ENCODE measurements at places on chromosomes 16 and 17.
A peak's percentile ranks its signal among the peaks of the same experiment; 100 is the strongest.

GRCh38 chr17:58403311-58403710, 14.0 kb downstream of the RNF43 start:
- peak; percentile 77 for DNase-seq

GRCh38 chr17:67053438-67054000, 9.2 kb downstream of the CACNG1 start:
- no peak for DNase-seq

DNA sequence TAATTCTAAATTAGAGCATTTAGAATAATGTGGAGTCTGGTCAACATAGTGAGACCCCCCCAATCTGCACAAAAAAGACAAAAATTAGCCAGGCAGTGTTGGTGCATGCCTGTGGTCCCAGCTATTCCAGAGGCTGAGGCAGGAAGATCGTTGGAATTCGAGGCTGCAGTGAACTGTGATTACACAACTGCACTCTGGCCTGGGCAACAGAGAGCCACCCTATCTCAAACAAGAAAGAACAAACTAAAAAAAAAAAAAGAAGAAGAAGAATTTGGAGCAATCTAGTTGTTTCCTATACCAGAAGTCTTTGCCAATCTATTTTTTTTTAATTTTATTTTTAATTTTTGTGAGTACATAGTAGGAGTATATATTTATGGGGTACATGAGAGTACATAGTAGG, 6.0 kb downstream of the CETP start:
- DNase-seq = no peak

DNA sequence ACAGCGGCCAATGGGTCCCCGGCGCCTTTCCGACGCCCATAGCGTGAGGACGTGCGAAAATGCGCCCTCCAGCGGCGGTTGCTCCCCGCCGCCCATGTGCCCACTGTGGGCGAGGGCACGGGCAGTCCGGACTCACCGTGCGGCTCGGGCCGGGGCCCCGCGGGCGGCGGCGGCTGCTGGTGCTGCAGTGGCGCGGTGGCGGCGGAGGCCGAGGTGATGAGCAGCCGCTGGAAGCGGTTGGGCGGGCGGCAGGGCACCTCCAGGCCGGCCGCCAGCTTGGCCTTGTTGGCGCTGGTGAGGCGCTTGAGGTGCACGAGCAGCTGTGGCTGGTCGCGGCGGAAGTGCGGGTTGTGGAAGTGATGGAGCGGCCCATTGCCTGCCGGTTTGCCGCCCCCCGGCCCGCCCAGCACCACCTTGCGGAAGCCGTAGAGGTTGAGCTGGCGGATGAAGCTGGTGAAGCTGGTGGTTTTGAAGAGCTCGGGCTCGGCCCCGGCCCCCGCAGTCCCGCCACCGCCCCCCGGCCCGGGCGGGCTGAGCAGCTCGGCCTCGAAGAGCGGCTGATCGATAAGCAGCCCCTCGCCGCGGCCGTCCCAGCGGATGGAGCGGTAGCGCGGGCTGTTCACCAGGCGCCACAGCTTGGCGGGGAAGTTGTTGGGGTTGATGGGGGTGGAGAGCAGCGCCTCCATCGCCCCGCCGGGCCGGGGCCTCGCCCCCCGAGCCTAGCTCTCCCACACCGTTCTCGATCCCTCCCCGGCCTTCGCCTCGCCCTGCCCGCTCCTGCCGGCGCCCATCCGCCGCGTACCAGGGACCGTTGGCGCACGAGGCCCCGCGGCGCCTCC, at the start of gene HSF5:
Gene HSF5 (minus strand): TSS at position 820 of the 839 bp plus-strand sequence. CDS start 134 bp downstream, at position 686.
- no peak for DNase-seq

DNA sequence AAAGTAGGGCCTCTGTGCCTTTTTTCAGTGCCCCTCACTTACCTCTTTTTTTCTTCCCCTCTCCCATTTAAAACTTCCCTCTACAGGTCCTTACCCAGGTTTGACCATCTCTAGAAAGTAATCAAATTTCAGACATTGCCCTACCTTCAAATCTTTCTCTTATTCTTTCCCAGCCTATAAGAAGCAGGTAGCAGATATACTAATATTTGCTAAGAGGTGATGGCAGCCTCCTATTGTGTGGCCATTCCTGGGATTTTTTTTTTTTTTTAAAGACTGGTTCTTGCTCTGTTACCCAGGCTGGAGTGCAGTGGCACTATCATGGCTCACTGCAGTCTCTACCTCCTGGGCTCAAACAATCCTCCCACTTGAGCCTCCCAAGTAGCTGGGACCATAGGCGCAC, 111.1 kb upstream of the HAS3 start:
- DNase-seq = no peak

- no peak for DNase-seq
Observed at GRCh38 chr17:39219647-39220154, 6.0 kb downstream of the STAC2 start.

DNA sequence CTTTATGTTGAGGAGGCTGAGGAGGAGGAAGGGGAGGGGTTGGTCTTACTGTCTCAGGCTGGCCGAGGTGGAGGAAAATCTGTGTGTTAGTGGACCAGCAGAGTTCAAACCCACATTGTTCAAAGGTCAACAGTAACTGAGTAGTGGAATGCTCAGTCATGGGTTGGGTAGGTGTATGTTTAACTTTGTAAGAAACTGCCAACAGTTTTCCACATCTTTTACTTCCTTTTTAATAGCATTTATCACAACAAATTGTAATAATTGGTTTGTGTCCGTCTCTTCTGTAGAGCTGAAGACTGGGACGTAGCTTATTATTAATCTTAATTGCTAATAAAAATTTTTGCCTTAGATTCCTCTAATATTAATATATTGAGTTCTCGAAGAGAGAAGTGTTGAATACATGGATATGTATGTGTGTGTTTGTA, 5.3 kb downstream of the ATP6V0A1 start:
- no peak for DNase-seq

DNA sequence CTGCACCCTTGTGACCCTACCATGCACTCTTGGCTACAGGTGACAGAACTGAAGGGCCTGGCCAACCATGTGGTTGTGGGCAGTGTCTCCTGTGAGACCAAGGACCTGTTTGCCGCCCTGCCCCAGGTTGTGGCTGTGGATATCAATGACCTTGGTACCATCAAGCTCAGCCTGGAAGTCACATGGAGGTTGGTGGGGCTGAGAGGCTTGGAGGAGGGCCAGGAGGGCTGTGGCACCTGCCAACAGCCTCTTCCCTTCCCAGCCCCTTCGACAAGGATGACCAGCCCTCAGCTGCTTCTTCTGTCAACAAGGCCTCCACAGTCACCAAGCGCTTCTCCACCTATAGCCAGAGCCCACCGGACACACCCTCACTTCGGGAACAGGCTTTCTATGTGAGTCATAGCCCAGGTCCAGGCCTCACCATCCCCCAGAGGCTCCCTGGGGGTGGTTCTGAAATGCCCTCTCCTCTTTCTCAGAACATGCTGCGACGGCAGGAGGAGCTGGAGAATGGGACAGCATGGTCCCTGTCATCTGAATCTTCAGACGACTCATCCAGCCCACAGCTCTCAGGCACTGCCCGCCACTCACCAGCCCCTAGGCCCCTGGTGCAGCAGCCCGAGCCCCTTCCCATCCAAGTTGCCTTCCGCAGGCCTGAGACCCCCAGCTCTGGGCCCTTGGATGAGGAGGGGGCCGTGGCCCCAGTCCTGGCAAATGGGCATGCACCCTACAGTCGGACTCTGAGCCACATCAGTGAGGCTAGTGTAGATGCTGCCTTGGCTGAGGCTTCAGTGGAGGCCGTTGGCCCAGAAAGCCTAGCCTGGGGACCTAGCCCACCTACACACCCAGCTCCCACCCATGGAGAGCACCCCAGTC, 13.0 kb downstream of the RIPOR1 start:
- no peak for DNase-seq

- DNase-seq = no peak
Observed at GRCh38 chr17:74833501-74834377, 25.9 kb downstream of the GRIN2C start.

DNA sequence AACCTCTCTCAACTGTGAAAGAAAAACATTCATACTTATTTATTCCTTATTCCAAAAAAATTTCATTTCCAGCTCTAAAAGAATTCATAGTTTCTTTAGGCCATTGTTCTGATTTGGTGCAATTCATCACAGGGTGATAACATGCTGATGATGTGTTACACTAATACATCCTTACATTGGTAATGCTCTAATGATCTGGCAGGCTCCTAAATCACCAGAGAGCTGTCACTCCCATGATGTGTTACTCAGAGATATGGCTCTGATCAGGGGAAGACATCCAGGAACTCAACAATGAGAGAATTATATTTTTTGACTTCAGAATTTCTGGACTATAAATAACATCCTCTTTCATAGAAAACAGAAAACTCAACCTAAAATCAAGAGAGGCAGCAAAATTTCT, 209.3 kb downstream of the CHD9NB start:
- DNase-seq = no peak

GRCh38 chr16:85659805-85660511, 28.8 kb downstream of the GINS2 start:
- DNase-seq = no peak

DNA sequence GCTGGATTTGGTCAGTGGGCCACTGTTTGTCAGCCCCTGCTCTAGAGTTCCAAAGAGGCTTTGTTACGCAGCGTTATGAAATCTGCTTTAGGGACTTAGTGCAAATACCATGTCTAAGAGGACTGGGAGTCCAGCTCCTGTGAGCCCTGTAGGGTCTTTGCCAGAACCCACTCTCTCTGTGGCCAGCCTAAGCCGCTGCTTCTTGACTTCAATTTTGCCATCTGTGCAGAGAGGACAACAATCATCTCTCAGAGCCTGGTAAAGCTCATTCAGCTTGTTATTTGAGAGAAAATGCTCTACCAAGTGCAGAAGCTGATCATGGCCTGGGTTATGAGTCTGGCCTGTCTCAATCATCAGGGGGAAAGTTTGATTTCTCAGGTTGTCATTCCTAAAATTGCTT, 17.9 kb downstream of the CA10 start:
- no peak for DNase-seq

DNA sequence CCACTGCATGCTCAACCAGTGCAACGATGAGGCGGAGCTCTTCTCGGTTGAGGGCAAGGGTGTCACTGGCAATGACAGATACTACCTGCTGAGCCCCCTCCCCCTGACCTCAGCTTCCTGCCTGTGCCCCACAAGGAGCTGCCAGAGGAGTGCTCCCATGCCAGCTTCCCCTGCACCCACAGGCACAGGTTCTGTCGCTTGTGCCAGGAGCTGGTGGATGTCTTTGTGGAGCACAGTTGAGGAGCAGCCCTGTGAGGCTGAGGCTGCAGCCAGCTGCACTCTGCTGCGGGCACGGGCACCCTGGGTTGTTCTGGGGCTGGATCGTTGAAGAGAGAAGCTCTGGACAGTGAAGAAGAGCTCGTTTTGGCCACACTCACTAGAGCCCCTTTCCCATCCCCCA, 165.3 kb upstream of the ZNF267 start:
- no peak for DNase-seq

Data from NCI-H2171 (cell line).